ENCODE measurements at places on chromosomes 4 and X.

DNA sequence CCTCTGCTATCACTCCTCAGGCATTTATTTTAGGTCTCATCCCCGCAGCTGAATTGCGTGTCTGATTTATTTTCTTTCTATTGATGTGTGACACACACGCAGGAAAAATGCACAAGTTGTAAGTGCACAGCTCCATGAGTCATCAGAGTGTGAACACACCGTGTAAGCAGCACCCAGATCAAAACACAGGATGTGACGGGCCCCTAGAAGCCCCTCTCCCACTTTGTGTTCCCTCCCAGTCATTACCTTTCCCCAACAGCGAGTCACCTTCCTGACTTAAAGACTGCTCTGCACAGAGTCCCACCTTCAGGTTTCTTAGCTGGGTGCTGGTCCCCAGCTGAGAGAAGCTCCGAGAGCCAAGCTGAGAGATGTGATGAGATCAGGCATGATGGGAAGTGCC lies 436.7 kb downstream of the MID1IP1 start:
- no peak for DNase-seq

- DNase-seq = no peak
Measured at GRCh38 chr4:123747016-123747415, 350.4 kb downstream of the SPRY1 start.

DNA sequence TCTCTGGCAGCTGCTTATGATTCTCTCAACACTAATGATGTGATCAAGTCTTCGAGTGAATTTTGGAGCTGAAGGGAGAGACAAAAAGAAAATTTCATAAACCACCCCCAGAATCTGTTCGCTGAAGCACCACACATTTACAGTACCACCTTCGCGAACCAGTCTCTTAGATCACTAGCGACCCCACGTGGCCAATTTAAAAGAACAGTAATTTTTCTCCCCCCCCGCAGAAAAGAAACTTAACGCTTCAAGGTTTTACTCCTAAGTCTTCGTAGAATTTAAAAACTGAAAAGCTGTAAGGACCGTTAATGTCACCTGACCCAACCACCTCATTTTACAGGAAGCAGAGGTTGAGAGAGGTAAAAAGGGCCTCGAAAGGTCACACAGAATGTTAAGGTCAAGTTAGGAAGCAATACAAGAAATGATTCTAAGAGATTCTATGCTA lies 187.5 kb downstream of the QDPR start:
- peak; percentile 63 for DNase-seq

DNA sequence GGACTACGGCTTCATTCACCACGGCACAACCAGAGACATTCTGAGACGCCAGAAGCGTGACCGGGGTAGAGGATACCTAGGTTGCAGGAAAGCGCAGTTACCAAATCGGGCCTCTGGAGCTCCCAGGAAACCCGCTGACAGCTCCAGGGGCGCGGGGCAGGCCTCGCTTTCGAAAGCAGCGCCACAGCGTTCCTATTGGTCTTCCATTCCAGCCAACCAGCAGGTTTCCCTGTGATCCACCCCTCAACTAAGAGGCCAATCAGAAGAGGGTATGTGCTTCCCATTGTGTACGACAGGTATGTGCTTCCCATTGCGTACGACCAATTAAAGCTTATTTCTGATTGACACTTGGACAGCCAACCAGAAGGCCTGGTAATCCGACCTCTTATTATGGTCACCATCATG lies 14.9 kb downstream of the SNX12 start:
- peak; percentile 52 for DNase-seq

- DNase-seq = no peak
Measured at GRCh38 chr4:149999485-150000074, 78.7 kb upstream of the DCLK2 start.

DNA sequence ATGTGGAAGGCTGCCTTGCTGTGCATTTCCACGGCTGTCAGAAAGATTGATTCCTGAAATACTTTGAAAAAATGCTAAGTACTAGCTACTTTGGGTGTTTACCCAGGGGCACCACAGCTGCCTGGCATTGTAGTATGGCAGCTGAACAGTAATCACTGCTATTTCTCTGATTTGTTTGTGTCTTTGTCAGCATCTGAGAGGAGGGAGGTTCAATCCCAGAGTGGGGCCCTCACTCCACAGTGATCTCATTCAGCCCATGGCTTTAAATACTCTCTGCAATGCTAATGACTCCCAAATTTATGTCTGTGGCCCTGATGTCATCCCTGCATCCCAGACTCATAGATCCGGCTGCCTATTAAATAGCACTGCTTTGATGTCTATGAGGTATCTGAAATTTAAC lies 575.3 kb upstream of the MAGEB2 start:
- DNase-seq = no peak

DNA sequence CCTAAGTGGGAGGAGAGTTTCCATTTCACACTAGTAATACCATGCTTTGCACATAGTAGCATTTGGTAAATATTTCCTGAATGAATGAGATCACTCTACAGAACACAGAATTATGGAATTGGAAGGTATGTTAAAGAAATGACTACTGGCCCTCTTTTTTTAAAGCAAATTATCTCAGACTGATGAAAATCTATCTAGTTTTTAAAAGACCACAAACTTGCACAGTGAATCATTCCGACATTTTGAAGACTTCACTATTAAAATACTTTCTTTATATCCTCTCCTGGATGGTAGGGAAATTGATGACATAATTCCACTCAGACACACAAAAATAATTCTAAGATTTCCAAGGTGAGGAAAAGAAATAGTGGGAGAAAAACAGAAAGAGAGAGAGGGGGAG lies 68.4 kb upstream of the ETNPPL start:
- DNase-seq = no peak

DNA sequence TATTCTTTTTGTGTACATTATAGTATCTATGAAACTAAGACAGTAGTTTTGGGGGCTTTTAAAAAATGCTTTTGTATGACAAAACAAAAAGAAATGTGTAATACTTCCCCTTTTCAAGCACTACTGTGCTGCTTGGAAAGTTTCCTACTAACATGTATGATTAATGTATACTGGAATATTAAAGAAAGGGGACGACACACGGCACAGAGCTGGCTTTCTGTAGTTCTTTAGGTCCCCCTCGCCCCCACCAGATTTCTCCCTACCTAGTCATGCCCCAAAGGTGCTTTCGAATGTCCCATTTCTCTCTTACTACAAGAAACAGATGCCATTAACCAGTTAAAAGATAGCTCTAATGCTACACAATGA lies 1.6 kb upstream of the AP1S2 start:
- no peak for DNase-seq

DNA sequence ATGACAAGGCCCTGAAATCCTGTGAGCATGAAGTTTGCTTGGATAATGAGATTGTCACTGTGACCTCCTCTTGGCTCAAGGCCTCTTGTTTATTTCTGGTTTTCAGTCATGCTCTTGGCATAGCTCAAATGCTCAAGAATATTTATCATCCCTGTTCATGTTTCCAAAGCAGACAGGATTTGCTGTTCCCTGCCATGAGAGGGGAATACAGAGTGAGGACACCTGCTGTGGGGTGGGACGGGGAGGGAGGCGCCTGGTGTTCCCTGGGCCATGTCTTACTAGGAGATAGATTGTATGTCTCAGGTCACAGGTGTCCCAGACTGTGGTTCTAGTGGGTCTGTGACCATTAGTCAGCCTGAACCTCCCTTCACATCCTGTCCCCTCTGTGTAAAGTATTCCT lies 34.9 kb upstream of the SH3RF1 start:
- no peak for DNase-seq

DNA sequence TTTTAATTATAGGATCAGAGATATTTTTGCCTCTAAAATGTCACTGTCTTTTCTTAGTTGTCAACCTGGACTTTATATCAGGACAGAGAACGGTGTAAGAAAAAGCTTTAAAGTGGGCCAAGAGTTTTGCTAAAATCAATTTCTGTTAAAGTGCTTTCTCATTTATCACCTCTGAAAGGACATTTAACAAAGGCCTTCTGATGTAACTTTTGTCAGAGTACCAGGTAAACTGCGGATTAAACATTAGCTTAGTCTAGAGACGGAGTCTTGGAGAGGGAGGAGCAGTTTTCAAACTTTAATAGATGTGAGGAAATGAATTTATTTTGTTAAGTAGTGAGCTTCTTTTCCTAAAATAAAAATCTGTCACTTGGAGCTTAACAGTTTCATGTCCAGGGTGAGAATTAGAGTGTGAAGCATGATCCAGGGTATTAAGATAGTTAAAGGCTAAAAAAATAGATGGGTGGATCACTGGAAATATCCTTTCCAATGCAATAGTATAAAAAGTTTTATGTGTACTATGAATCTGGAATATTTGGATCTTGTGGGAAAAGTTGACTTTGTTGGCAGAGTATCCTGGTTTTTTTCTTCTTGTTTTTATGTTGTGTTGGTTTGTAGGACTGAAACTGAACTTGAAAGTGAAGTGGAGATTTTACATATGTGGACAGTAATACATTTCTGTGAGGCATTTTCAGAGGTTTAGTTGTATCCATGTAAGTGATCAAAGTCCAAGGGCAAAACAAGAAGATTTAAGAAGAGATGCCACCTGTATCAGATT lies 33.6 kb upstream of the BMPR1B start:
- DNase-seq = no peak

DNA sequence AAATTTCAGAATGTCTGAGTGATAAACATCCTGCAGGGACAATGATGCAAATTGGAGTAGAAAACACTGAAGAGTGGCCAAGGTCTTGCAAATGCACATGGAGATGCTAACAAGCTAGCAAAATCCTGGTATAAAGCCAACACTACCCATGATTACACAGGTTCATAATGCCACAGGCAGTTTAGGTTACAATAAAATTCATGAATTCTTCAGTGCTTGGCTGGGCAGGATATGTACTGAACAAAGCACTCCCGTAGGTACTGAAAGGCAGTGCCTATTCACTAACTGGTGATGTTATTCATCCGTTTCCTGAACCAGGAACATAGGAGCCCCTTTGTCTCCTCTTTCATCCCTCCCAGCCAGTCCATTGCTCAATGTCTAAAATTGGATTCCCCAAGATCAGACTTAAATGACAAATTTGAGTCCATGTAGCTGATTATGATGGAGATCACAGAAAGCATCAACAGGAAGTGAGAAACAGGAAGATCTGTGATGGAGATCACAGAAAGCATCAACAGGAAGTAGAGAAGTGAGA lies 244.5 kb downstream of the DMD start:
- no peak for DNase-seq

GRCh38 chr4:5142726-5143125 lies 91.4 kb downstream of the STK32B start:
- peak; percentile 3 for DNase-seq

- DNase-seq = no peak
Measured at GRCh38 chr4:107299646-107300045, 263.5 kb upstream of the DKK2 start.

- DNase-seq = no peak
Measured at GRCh38 chrX:41142130-41142910, 57.1 kb downstream of the USP9X start.

- DNase-seq = no peak
Measured at GRCh38 chr4:85913931-85914694, 439.2 kb downstream of the ARHGAP24 start.

DNA sequence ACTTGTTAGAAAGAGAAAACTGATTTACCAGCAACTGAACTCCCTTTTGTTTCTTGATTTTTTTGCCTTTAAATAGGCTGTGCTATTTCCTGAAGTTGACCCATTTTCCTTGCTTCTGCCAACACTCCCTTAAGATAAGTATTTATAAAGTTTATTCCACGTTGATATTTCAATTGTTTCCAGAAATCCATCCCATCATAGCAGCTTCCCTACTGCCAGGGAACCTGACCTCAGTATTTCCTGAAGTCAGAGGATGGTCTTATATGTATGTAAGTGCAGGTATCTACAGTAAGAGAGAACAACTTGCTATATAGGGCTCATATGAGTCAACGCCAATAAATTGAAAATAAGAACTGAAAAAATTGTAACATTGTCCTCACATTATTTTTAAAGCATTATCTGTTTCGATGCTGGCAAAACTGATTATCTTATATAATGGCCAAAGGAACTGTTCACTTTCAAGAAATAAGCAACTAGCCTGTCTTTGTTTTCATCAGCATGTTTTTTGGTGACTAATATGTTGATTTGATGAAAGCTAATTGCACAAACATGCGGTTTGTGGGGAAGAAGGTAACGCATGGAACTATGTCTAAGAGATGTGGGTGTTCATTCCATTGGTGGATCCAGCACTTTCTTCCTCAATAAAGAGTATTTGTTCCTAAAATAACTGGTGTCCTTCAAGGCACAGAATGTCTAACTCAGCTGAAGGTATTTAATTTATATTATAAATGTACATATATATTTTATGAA lies 4.7 kb downstream of the LIMCH1 start:
- no peak for DNase-seq

DNA sequence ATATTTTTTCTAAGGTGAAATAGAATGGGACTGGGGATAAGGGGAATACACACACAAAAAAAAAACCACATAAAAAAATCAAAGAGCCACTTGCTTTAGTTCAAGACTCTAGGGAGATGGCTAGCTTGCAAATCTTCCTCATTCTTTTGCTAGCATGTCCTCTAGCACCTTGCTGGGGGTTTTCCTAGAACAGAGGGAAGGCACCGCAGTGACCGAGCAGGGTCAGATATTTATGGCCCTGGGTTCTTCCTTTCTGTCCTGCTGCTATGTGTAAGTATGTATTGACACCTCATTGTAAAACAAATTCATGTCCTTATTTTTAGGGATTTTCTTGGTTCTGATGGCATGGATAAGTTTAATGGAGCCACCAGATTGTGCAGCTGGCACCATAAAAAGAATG lies 81.2 kb downstream of the SHISA3 start:
- no peak for DNase-seq

- no peak for DNase-seq
Measured at GRCh38 chr4:128525992-128526630, 238.5 kb upstream of the PGRMC2 start.

DNA sequence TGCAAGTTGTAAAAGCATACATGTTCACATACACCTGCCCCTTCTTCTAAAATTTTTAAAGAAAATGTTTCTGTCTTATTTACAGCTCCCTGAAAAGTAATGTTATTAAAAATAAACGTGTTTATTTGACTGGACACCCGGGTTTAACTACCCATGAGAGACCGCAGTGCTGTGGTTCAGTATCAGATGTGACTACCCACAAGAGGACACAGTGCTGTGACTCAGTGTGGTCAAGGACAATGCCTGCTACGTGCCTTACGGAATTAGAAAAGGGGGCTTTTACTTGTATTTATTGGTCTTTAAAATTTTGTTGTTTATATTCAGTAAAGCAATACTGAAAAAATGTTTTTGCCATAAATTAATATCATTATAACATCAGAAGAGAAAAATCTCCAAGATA lies 641.4 kb downstream of the TRIML1 start:
- DNase-seq = no peak

DNA sequence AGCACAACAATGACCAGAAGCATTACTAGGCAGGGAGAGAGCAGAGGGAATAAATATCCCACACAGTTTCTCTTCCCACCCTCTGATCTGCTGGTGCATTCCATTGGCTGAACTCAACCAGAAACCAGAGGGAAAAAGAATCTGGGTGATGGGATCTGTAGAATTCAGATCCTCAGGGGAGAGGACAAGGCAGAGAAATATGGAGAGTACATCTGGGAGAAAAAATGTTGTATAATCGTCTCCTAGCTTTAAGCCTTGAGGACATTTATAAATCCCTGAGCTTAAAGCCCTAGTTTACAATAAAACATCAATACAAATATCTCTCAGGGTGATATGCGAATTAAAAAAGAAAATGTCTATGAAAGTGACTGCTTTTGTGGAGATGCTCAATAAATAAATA lies 368.1 kb upstream of the MAD2L1 start:
- no peak for DNase-seq

Data from T-helper 2 cell (primary cell).